Activated CD8-positive, alpha-beta T cell treated with anti-CD3 and anti-CD28 coated beads, Interleukin-2, amount 10 ng/mL, durations not matched to agents 7 days and 5 days (primary cell): ENCODE measurements at places on chromosomes 12 and 14.

DNA sequence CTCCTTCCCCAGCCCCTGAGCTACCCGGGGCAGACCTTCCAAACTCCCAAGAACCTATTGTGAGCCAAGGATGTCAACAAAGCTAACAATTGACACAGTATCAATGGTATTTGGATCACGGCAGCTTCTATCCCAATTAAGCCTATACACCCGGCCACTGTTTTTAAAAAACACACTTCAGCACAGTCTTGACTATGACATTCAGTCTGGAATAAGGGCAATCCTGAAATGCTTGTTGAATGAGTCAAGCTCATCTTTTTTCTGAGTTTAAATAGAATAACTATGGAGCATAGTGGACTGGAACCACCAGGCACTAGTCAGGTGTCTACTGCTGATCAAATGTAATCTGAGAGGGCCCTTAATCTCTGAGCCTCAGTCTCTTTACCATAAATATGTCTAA is 5.7 kb downstream of the DENND5B start:
- no peak for DNase-seq

- no peak for DNase-seq
Observed at GRCh38 chr14:75196468-75196867, 20.1 kb upstream of the TMED10 start.

GRCh38 chr12:4416276-4416675 is 29.3 kb downstream of the FGF6 start:
- no peak for DNase-seq

DNA sequence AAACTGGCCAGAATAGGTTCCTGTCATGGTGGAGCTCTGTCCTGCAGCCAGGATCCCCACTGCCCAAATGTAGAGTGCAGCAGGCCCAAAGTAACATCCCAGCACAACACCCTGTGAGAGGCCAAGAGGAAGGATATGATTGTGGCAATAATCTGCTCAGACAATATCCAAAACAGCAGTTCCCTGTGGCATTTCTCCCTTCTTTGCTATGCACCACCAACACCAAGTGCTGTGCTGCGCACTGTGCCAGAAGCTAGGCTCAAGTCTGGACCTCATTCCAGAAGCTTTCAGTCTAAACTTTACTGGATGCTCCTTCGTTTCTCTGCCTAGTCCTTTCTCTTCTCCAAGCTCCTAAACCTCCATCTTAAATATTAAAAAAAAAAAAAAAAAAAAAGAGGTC is 33.4 kb downstream of the SLC11A2 start:
- no peak for DNase-seq

DNA sequence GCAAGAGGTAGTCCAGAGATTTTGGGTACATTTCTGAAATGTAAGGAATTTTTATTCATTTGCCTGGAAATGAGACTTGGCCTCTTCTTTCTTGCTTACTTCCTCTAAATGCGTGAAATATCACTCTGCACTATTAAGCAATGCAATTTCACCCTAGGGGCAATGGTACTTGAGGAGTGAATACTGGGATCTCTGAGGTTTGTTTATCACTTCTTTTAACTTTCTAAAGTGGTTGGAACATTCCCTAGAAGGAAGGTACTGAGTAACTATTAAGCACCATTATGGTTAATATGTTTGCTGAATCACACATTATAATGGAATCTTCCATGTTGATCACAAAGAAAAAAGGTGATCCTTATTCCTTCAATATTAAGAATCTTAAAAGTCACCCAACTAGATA is 120.9 kb upstream of the CAND1 start:
- DNase-seq, result no peak

GRCh38 chr14:95527387-95528002 is 7.4 kb upstream of the GLRX5 start:
- peak; percentile 74 for DNase-seq

DNA sequence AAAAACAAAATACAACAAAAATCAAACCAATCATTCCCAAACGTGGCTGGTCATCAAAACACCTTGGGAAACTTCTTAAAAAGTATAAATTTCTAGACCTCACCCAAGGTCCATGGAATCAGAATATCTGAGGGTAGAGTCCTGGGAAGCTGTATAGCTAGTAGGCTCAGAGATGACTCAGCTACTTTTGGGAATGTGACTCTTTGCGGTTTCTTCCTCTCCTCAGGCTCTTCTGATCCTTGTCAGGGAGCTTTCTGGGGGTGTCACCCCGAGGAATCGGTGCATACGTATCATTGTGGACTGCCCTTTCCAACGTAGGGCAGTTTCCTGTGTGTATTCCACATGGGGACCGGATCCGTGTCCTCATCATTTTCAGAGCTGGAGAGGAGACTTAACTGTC is 14.8 kb downstream of the JDP2 start:
- no peak for DNase-seq

DNA sequence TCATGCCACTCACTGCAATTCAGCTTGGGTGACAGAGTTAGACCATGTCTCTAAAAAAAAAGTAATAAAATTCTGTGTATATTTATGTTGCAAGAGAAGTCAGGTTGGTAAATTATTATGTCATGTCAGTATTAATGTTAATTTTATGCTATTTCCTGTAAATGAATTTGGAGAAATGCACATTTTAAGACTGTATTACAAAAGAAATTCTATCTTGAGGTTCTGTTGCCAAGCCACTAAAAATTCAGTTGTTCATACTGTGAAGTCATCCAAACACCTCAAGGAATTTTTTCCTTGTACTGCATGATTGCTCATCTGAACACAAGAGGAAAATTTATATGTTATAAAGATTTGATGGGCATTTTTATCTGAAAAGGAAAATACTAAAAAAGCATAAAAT is 23.3 kb upstream of the HMGA2 start:
- no peak for DNase-seq

DNA sequence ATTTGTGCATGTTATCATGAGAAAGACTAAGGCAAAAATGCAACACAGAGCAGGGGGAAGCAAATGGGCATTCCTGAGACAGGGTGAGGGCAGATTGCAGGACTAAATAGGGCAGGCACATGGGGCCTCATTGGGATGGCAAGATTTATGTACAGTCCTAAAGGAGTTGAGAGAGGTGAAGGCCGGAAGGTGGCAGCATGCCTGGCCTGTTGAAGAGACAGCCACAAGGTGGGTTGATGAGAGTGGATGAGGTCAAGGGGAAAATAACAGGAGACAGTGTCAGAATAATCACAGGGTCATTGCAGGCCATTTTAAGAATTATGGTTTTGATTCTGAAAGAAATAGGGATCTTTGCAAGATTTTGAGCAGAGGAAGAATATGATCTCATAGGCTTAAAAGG is 21.0 kb downstream of the PAH start:
- DNase-seq, result no peak

GRCh38 chr14:105891221-105891602 is 364.8 kb downstream of the TMEM121 start:
- no peak for DNase-seq

DNA sequence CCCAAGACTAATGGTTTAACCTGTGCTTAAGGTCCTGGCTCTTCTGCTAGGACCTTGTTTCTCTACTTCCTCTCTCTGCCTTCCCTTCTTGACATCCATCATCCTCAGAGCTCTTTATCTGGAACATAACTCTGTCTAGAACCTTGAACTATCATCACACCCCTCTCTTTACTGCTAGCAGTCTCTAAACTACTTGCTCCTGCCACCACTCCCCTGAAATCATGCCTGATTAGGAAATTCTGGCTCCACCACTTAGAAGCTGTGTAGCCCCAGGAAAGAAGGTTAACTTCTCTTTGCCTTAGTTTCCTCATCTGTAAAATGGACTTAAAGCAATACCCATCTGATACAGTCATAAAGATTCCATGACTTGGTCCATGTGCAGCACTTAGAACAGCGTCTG is 9.1 kb downstream of the SLC38A1 start:
- no peak for DNase-seq

DNA sequence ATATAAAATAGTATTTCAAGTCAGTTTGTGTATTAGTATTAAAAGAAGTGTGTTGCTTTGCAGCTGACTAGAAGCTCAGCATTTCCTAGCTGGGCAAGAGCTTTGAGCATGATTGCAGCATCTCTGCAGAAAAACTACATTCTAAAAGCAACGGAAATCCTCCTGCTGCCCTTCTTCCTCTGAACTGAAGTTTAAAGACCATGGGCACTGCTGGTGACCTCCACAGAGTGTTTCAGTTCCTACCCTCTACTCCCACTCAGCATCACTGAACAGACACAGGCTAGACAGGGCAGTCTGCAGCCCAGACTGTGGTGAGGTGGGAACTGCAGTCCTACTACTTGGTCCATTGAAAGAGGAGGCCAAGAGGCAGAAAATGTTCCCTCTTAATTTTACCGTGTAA is 59.0 kb downstream of the FAR2 start:
- DNase-seq, result no peak

- DNase-seq, result no peak
Observed at GRCh38 chr12:49417558-49417957, 50.3 kb downstream of the SPATS2 start.

DNA sequence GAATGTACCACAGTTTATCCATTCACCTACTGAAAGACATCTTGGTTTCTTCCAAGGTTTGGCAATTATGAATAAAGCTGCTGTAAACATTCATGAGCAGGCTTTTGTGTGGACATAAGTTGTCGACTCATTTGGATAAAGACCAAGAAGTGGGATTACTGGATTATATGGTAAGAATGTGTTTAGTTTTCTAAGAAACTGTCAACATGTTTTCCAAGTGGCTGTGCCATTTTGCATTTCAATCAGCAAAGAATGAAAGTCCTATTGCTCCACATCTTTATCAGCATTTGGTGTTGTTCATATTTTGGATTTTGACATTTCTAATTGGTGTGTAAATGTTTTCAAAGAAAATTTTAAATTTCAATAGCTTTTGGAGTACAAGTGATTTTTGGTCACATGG is 27.3 kb upstream of the KLRF1 start:
- no peak for DNase-seq

GRCh38 chr14:28652782-28653181 is 113.8 kb upstream of the FOXG1 start:
- DNase-seq, result no peak

DNA sequence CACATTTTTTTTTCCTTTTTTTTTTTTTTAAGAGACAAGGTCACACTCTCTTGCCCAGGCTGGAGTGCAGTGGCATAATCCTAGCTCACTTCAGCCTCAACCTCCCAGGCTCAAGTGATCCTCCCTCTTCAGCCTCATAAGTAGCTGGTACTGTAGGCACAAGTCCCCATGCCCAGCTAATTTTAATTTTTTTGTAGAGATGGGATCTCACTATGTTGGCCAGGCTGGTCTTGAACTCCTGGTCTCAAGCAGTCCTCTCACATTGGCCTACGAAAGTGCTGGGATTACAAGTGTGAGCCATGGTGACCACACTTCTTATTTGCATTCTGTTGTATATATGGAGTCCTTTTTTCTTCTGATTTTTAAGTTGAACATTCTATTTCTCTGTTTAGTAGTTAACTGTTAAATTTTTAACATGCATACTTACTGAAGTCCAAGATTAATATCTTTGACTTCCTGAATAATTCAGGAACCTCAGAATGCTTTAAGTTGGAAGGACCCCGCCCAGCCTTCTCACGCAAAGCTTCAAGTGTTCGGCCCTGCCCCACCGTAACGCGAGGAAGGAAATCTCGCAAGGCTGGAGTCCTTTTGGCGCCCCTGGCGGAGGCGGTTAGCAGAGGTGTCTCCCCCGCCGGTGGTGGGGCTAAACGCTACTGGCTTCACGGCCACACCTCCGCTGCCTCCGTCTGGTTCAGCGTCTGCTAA is 21.6 kb downstream of the SPATS2 start:
- peak; percentile 80 for DNase-seq

DNA sequence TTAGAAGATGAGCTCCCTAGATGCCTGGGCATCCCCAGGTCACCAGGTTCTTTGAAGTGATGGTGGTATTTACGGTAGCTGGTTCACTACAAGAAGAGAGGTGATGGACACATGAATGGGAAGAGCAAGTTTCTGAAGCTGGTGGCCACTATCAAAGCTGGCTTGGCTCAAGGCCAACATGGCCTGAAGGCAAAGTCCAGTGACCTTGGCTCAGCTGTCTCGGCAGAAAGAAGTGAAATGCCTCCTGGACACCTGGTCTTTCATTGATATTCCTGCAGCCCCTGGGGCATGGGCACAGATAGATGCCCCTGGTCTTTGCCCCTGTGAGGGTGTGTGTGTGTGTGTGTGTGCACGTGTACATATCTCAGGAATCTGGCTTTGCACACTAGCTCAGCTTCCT is 441.8 kb upstream of the TMPO start:
- no peak for DNase-seq

DNA sequence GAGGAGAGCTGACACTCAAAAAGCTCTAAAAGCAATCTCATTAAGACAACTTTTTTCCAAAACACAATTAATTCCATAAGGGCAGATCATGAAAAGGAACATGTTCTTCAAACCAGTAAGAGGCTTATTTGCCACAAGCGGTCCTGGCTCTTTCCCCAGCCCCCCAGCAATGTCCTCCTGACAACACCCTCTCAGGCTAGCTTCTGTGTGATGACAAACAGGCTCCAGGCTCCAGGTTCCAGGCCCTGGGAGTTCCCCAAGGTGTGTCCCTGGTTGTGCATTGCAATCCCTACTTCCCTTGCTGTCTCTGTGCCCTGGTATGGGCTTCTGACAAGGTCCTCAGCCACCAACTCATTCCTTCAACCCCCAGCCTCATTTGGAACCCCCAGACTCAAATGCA is 8.9 kb downstream of the HVCN1 start:
- no peak for DNase-seq

DNA sequence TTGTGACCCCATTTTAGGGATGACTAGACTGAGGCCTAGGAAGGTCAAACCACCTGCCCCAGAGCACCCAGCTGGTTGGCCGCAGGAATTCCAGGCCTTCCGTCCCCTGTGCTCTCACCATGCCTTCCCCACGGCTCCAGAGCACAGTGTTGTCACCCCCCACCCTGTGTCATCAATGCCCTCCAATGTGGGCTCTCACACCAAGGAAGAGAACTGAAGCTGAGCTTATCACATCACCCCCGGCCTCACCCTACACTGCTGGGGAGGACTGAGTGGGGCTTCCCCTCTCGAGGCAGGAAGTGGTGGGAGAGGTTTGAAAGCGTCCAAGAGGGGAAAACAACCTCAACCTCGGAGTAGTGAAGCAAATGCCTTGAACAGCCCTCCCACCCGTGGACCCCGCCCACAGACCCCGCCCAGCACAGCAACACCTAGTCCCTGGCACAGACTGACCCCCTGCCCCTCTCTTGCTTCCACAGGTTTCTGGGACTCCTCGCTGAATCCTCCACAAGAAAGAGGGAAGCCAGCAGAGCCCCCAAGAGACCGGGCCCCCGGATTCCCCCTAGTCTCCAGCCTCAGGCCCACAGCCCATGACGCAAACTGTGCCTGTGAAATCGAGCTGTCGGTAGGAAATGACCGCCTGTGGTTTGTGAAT is 97.2 kb downstream of the LGMN start:
- DNase-seq, result peak; percentile 92

- no peak for DNase-seq
Observed at GRCh38 chr14:22387776-22388241, 201.2 kb downstream of the DAD1 start.

GRCh38 chr12:50581226-50582184 is 76.7 kb downstream of the DIP2B start:
- no peak for DNase-seq
